Tongue (tissue), 3 donors: ENCODE measurements at places on chromosomes 5 and 9.
A peak's percentile ranks its signal among the peaks of the same experiment; 100 is the strongest.

DNA sequence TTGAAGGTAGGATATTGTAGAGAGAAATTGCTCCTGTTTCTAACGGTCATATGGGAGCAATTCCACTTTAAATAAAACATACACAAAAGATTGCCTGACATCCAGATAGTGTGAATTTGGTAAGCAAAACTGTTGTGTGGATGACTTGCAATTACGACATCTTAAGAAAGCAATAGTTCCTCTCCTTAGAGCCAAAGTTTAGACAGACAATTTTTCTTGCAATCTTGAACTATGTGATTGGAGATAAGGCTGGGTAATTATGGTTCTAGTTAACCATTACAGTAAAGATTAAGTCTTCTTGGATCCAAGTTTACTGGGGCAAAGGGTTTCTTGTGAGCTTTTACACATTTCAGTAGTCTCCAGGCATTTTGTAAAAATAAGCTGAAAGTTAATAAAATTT is 1080.6 kb upstream of the CDH6 start:
- DNase-seq: no peak

- DNase-seq: no peak
Observed at GRCh38 chr5:36304095-36304805, 2.5 kb upstream of the RANBP3L start.

- DNase-seq: no peak
Observed at GRCh38 chr5:69152731-69153130, 14.2 kb upstream of the CCNB1 start.

GRCh38 chr5:32383065-32383464 is 61.5 kb downstream of the ZFR start:
- DNase-seq: no peak

DNA sequence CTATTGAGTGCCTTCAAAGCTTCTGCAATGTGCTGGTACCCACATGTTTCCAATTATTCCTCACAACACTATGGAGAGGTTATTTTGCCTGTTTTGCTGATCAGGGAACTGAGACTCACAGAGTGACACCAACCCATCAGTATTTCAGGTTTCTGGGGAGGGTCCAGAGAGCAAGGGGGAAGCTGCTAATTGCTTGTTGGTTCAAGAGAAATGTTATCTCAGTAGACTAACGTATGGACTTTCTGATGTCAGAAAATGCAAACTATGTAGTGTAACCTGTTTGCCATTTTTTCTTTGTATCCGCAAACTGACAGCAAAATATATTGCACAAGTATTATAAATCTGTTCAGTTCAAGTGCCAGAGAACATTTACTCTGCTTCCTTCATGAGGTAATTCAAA is 108.3 kb upstream of the MSX2 start:
- no peak for DNase-seq

- no peak for DNase-seq
Observed at GRCh38 chr5:98397081-98397480, 376.4 kb upstream of the RGMB start.

DNA sequence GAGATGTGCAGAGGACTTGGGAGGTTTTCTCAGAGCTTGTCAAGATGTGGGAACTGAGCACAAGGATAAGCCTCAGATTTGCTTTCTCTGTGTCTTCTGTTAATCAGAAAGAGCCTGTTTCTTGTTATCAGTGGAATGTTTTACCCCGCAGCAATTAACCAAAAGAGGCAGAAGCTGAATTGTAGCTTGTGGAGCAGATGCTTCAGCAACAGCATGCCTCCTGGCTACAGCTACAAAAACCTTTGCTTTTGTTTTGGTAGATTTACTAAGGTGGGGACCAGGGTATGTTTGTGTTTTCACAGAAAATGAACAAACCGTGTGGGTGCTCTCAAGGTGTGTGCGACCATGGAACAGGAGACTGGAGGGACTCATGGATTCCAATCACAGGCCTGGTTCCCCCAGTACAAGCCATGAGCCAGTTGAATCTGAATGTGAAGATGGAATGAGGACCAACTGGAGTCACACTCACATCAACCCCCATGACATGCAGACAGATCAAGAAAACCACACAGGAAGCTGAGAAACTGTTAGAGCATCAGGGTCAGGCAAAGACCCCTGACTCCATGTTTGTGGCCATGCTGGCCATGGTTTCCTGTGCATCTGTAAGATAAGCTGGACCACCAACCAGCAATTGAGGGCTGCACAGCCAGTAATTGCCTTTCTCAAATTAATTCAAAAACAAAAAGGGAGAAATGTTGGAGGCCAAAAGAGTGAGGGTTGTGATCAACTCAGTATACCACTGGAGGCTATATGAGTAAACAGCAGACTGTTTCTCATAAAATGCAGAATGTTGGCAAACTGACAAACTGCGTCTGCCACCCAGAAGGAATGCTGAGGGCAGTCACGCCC is 6.9 kb downstream of the UGT3A2 start:
- no peak for DNase-seq

DNA sequence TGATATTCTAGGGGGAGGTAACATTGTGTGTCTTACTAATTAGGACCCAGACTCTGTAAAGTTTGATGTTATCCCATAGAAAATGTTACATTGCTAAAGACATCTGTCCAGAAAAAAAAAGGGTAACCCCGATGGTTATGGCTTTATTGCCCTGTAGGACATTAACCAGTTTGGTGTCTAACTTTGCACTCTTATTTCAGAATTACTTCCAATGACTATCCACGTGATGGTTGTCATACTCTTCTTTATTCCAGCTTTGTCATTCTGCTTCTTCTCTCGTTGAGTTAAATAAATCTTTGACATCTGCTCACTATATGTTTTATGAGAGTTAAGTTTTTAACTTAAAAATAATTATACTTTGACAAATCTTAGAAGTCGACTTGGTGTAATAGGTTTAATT is 180.4 kb upstream of the ANKRD55 start:
- DNase-seq: no peak

GRCh38 chr9:115680231-115680630 is 473.4 kb upstream of the PAPPA start:
- no peak for DNase-seq

DNA sequence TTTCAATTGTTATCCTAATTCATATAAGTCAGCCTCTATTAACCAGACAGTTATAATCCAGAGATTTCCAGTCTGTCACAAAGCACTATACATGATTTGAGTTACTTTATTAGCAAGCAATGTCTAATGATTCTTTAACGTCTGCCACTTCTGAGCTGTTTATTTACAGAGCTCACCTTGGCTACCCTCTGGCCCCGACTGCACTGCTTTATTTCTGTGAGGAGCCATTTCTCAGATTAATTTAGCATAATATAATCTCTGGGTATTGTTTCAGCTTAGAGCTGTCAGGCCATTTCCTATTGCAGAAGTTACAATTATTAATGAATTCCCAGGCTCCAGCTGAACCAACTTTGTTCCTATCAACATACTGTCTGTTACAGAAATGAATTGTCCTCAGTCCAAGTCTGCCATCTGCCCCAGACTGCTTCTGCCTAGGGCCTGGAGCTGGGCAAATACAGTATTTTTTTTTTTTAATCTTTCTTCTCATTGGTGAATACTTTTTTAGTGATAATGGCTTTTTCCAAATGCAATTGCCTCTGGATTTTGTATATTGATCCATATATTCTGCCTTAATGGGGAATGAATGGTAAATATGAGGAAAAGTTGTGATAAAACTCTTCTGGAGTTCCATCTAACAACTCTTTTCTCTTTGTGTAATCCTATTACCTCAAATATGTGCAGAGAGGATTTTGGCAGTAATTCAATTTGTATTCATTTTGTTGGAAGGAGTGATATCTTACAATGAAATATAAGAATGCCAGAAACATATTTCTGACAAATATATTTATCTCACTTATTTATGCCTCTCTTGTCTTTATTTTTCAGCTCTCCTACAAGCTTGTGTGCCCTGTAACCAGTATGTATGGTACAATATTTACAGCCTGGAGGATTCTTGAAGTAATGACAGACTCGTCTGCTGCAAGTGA is 104.7 kb downstream of the FOCAD start:
- DNase-seq: peak; percentile 38

DNA sequence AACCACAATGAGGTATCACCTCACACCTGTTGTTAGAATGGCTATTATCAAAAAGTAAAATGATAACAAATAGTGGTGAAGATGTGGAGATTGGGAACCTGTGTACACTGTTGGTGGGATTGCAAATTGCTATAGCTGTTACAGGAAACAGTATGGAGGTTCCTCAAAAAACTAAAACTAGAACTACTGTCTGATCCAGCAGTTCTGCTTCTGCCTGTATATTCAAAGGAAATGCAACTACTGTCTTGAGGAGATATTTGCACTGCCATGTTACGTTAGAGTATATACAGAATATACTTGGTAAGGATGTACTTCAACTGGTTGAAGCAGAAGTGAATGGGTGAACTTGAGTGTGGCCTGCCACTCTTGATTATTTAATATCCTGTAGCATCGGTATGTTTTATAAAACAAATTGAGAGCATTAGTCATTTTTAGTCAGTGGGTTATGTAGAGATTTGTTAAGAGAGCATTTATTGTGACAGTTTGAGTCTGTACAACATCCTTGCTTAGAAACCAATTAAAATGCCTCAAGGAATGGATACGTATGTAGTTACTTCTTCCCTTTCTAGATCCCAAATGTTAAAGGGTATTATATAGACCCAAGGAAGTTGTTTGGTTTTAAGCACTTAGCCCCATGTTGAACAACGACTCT is 37.5 kb downstream of the ZCCHC7 start:
- DNase-seq: no peak
